ENCODE measurements at places on chromosomes 5 and 9.

DNA sequence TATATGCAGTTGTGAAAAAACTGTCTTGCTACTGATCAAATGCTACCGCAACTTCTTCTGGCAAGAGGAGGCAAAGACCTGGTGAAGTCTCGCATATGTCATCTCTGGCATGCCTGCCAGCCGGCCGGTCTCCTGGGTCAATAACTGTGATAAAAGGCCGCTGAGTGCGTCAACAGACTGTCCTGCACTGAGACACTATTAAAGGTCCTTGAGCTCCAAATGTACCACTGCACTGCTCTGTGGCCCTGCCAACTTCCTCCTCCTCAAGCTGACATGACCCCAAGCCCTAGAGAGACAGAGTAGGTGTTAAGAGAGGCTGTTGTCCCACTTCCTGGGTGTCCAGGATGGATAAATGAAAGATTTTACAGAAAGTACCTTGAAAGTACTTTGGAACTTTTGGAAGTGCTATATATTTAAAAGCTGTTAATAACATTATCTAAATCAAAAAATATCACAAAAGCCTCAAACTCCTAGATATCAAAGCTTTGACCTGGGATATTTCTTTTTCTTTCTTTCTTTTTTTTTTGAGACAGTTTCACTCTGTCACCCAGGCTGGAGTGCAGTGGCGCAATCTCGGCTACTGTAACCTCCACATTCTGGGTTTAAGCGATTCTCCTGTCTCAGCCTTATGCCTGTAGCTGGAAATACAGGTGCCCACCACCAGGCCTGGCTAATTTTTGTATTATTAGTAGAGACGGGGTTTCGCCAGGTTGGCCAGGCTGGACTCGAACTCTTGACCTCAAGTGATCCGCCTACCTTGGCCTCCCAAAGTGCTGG lies 31.5 kb downstream of the RAPGEF1 start:
- no peak for DNase-seq

- DNase-seq = no peak
Observed at GRCh38 chr5:129249886-129250285, 155.3 kb downstream of the ISOC1 start.

GRCh38 chr9:134640506-134641172 lies 964 bp upstream of the COL5A1 start:
- no peak for DNase-seq

DNA sequence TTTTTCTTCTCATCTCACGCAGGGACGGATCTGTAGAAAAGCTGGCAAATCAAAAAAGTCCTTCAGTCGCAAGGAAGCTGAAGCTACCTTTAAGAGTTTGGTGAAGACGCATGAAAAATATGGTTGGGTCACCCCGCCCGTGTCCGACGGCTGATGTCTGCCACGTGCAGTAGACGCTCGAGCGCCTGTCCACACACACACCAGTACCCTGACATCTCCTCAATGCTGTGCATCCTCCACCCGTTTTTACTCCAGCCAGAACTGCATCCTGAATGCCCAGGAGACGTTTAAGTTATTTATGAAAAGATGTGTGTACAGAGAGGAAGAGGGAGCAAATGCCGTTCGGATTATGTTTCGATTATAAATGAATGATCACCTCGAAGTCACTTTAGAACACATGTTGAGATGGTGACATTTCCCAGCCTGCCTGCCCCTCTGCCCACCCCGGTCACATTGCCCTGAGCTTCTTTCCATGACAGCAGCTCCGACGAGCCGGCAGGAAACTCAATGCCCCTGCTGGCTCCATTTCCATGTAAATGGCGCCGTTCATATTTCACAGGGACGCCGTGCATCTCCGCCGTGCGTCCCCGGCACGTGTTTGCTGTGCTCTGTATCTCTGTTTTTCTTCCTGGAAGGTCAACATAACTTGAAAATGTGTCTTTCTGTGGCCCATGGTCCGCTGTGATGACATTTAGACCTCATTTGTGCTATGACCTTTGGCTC lies 42.7 kb downstream of the UBE2QL1 start:
- DNase-seq = no peak

DNA sequence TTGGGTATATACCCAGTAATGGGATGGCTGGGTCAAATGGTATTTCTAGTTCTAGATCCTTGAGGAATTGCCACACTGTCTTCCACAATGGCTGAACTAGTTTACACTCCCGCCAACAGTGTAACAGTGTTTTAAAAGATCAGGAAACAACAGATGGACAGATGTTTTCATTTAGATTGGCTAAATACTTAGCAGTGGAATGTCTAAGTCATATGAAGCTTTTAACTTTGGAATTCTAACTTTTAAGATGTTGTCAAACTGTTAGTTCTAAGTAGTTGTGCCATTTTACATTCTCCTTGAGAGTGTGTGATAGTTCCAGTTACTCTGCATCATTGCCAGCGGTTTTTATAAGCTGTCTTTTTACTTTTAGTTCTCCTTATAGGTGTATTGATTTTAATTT lies 688.8 kb downstream of the SEMA5A start:
- DNase-seq = no peak

DNA sequence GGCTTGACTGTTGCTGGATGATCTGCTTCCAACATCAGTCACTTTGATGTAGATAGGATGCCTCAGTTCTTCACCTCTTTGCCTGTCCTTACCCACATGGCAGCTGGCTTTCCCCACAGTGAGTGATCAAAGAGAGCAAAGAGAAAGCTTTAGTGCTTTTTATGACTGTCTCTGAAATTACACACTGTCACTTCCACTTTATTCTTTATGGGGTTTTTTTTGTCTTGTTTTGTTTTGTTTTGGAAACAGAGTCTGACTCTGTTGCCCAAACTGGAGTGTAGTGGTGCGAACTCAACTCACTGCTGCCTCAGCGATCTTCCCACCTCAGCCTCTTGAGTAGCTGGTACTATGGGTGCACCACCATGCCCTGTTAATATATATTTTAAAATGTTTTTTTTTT lies 32.4 kb upstream of the C5orf24 start:
- DNase-seq = no peak

DNA sequence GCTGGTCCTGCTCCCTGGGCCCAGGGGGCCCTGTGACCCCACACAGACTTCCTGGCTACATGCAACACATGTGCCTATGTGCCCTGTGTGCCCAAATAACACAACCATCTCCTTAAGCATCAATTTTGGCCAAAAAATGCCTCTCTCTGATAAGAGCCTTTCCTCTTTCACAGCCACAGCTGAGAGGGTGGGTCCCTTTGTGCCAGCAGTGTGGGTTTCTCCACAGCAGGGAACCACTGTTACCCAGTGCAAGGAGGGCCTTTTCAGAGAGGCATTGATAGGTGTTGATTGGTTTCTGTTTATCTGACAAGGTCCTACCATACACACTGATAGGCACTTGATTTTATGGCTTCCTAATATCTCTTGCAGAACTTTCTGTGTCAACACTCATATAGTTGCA lies 42.7 kb downstream of the SYK start:
- no peak for DNase-seq

- no peak for DNase-seq
Observed at GRCh38 chr5:122985954-122986721, 50.4 kb downstream of the PPIC start.

DNA sequence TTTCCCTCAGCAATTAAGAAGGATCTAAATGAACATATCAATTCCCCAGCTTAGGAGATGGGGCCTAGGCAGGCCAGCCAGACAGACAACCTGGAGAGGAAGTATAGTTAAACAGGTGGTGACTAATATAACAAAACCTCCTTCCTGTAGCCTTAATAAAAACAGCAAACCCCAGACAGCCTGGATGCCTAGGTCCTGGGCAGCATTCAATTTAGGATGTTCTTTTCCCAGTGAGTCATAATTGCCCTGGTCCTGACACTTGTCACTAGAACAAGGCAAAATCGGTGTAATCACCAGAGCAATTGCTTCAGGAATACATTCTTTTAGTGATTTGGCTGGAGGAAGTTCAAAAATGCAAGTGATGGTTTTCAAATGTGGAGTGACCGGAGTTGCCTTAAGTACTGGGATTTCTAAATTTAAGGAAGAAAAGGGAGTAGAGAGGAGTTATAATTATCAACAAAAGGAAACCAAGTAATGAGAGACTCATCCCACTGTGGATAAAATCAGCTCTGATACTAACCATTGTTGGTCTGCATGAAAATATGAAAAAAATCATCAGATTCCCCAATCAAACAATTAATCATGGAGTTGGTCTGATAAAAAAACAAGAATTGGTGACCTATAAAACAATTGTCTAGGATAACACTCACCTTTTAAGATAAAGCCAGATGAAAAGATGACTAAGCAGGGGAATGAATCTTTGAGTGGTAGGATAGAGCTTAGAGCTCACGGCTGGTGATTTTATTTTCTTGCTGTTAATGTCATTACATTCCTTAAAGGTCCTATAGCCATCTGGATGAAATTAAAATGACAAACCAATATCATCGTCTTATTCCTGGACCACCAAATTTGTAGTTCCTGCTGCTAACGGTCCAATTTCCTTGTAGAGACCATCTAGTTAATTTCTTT lies 39.0 kb upstream of the TARS1 start:
- DNase-seq = no peak

DNA sequence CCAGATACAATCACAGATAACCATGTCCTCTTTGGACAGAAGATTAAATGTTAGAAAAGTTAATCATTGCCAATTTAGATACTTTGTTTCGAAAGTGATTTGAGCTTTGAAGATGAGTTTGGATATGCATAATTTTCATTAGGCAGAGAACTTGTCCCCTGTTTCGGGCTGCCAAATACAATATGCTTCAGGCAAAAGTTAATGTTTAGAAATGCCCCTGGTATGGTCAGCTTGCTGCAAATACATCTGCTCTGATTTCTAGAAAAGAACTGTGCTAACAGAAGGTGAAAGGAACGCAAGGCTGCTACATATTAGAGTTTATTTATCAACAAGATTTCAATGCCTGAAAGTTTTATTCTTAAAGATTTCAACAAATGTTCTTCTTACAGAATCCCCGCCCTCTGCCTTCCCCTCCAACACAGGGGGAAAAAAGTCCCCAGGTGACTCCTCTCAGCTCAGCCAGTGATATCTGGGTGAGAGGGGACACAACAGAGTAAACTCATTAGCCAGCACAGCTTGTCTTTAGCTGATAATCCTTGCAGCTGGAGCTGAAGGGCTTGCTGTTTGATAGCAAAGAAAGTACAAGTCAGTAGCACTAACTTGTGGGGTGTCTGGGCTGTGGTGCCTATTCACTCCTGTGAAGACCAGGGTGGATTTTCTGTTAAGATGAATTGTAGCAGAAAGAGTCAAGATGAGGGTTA lies 435.7 kb downstream of the DMAC1 start:
- DNase-seq = no peak

- DNase-seq = no peak
Observed at GRCh38 chr5:180624587-180624986, 24.8 kb downstream of the FLT4 start.

- no peak for DNase-seq
Observed at GRCh38 chr5:109900911-109901627, 211.3 kb downstream of the MAN2A1 start.

- DNase-seq = no peak
Observed at GRCh38 chr5:44801992-44802391, 6.8 kb upstream of the MRPS30 start.

GRCh38 chr5:93724791-93725190 lies 16.6 kb downstream of the POU5F2 start:
- DNase-seq = no peak

GRCh38 chr9:132986640-132987620 lies 8.4 kb downstream of the GFI1B start:
- DNase-seq = no peak

- no peak for DNase-seq
Observed at GRCh38 chr5:138402640-138403039, 36.2 kb upstream of the REEP2 start.

GRCh38 chr5:16773991-16774390 lies 157.2 kb upstream of the RETREG1 start:
- no peak for DNase-seq

GRCh38 chr5:74639807-74640449 lies 600 bp downstream of the ENC1 start:
- DNase-seq = peak; percentile 45

GRCh38 chr5:86124333-86124732 lies 493.4 kb upstream of the COX7C start:
- DNase-seq = no peak

GRCh38 chr5:139636207-139636792 lies 11.8 kb upstream of the CXXC5 start:
- DNase-seq = peak; percentile 58

GRCh38 chr9:81424431-81424830 lies 264.9 kb downstream of the TLE1 start:
- no peak for DNase-seq

DNA sequence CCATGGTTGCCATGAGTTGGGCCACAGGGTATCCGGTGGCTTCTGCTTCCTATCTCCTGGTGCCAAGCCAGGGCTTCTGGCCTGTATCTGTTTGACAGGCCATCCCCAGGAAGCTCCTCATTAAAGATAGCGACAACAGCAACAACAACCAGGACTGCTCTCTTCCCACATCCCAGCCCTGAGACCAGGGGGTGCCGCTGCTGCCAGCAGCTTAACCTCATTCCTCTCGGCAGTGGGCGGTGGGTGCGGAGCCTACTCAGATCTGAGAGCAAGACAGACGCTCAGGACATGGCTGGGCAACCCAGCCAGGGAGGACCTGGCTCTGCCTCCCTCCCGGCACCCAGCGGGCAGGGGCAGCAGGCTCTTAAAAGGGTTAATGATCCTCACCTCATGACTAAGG lies 98.3 kb downstream of the PSD2 start:
- no peak for DNase-seq

- DNase-seq = no peak
Observed at GRCh38 chr5:82885627-82886389, 191.4 kb downstream of the TMEM167A start.

DNA sequence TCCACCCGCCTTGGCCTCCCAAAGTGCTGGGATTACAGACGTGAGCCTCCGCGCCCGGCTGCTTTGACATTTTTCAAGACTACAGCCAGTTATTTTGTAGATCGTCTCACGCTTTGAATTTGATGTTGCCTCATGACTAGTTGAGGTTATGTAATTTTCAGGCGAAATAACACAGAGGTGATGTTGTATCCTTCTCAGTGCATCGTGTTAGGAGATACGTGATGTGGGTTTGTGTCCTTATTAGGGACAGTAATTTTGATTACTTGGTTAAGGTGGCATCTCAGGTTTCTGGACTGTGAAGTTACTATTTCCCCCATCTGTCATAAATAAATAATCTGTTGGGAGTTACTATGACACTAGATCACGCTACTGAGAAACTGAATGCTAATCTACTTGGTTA lies 25.0 kb downstream of the CTNNA1 start:
- DNase-seq = no peak

- no peak for DNase-seq
Observed at GRCh38 chr9:126114850-126115460, 211.7 kb upstream of the MVB12B start.

DNA sequence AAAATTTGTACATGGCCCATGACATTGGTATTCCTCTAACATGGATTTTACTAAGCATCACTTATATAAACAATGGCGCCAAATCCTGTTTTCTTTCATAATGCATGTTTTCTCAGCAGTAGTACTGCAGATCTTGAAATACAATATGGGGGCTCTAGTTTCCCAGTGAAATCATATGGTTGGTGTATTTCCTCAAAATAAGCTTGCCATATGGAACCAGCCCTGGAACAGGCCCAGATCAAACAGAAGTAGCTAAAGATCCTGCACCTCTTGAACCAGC lies 163.9 kb downstream of the ZNF608 start:
- no peak for DNase-seq

Data from activated naive CD4-positive, alpha-beta T cell treated with anti-CD3 and anti-CD28 coated beads, Interleukin-2, amount 50 U/mL, for 16 hours (primary cell).